AG08396 (cell line): ENCODE measurements at places on chromosomes 5 and 9.

GRCh38 chr5:1104327-1105006 lies 7.4 kb downstream of the SLC12A7 start:
- no peak for DNase-seq

- DNase-seq = no peak
Measured at GRCh38 chr9:79581388-79581787, 9.6 kb downstream of the TLE4 start.

GRCh38 chr5:55540024-55540423 lies 5.3 kb upstream of the PLPP1 start:
- DNase-seq = peak; percentile 40

DNA sequence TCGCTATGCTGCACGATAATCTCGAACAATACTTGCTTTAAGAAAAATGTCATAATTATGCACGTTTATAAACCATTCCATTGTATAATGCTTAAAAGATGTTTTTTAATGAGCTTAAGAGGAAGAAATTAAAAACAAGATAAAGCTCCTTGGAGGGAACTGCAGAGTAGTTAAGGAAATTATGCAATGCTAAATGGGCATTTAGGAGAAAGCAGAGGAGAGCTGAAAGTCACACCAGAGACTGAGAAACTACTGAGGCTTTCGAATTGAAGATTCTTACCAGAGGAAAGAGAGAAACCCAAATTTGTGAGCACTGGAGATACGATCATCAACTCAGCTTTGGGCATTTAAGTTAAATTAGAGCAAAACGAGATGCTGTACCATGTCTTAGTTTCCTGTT lies 119.4 kb downstream of the CDH10 start:
- DNase-seq = no peak

GRCh38 chr9:20823051-20823450 lies 139.0 kb downstream of the FOCAD start:
- DNase-seq = no peak
